Caco-2 (cell line): ENCODE measurements at places on chromosomes 12 and 14.
A peak's percentile ranks its signal among the peaks of the same experiment; 100 is the strongest.

- DNase-seq = no peak
These were observed 10.0 kb upstream of the PPP4R3A start for GRCh38 chr14:91520138-91520537.

- DNase-seq = no peak
These were observed 238.6 kb upstream of the DDHD1 start for GRCh38 chr14:53391631-53392285.

DNA sequence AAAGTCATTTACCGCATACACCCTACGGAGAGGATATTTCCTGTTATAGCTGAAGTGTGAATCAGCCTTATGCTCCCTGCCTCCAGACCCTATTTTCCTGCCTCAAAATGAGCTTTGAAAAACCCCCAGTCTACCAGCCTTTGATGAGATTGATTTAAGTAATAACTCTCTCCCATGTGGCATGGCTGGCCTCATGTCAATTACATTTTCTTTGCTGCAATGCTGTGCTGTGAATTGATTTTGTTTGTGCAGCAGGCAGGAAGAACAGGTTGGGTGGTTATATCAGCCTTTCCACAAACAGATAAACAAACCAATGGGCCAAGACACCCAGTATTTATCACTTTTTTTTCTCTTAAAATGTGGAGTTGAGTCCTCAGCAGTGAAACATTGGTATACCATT is 1105.5 kb upstream of the TMEM132C start:
- DNase-seq = no peak

DNA sequence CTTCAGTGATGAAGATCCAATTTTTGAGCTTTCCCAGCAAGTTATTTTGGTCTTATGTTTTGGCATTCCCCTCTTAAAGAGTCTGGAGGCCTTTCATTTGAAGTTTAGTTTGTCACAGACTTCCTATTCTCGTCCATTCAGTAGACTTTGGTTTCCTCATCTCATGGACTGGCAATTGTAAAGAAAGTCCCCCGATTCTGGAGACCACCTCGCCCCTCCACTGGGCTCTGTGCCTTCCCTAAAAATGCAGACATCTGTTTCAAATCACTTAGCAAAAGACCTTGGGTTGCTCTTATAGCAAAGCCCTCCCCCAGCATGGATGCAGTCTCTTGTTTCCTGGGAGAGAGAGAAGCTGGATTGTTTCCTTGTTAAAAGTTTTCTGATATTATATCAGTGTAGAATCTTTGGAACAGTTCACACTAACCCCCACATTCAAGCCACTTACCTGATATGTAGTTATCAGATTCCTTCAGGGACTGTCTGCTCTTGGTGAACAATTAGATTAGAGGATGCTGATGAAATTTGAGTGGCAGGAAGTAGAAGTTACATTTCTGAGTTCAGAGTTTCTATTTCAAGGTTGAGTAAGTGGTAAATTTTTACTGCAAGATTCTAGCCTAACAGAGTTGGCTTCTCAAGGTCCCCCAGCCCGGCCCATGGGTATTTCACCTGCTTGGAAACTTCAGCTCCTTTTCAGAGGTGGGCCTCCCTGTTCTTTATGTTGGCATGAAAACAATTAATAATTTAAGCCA is 56.3 kb downstream of the PLXNC1 start:
- no peak for DNase-seq

- no peak for DNase-seq
These were observed 66.3 kb downstream of the GPR135 start for GRCh38 chr14:59398841-59399240.

GRCh38 chr12:109723311-109723881 is 9.8 kb downstream of the FAM222A start:
- DNase-seq = no peak

DNA sequence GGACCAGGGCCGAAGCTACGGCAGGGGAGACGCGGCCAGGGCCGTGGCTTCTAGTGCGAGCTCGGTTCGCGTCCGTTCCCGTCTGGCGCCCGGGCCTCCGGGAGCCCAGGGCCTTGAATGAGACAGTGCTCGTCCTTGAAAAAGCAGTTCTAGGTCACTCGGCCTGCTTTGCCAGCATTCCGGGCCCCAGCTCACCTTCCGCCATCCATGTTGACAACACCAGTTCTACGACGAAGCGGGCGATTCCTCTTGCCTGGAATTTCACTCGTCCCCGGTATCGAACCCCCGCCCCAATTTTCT is 4.5 kb downstream of the OR10AD1 start:
- no peak for DNase-seq

- DNase-seq = no peak
These were observed 15.8 kb upstream of the CELA1 start for GRCh38 chr12:51362307-51362706.

- no peak for DNase-seq
These were observed 4.6 kb downstream of the AQP2 start for GRCh38 chr12:49954863-49955830.

- DNase-seq = no peak
These were observed 130.9 kb downstream of the C12orf75 start for GRCh38 chr12:105461271-105461943.

GRCh38 chr12:93727195-93727811 is 50.1 kb downstream of the CRADD start:
- DNase-seq = no peak

GRCh38 chr14:104797115-104798044 is 1.8 kb upstream of the AKT1 start:
- DNase-seq = no peak

- DNase-seq = no peak
These were observed 13.4 kb downstream of the ASB2 start for GRCh38 chr14:93962701-93963601.

DNA sequence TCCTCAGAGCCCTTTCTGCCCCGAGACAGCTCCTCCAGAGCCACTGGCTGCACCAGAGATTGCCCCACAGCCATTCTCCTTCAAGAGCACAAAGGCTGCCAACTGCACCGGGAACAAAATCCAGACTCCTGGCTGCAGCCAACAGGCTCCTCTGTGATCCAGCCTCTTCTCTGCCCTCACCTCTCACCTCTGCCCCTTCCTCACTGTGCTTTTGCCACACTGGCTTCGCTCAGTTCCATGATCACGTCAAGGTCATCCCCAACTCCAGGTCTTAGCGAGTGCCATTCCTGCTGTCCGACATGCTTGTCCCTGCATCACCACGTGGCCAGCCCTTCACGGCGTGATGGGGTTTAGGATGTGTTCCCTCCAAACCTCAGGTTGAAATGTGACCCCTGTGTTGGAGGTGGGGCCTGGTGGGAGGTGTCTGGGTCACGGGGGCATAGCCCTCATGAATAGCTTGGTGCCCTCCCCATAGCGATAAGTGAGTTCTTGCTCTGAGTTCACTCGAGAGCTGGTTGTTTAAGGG is 149.3 kb downstream of the PIWIL1 start:
- DNase-seq = no peak

- peak; percentile 64 for DNase-seq
These were observed 810 bp downstream of the MARCHF9 start for GRCh38 chr12:57755454-57756372.

DNA sequence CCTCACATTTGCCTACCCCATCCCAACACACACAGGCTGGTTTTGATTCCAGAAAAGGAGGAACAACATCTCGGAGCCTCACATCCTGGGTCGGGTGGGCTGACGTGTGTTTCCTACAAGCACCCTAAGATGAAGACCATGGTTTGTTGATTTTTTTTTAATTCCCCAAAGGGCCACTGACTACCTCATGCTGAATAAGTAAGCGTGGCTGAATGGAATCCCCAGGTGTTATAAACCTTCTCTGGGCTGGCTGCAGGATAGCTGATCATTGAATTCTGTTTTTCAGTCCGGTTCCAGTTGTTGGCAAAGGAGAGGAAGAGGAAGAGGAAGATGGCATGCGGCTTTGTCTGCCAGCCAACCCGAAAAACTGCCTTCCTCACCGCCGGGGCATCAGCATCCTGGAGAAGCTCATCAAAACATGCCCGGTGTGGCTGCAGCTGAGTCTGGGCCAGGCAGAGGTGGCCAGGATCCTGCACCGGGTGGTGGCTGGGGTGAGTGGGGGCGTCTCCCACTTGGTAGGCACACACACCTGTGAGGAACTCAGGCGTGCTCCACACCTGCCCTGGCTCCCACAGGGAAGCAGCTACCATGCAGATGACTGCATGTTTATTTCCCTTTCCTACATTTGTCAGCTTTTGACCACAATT is 42.0 kb downstream of the RIN3 start:
- DNase-seq = no peak

GRCh38 chr14:54591461-54591860 is 24.5 kb downstream of the SAMD4A start:
- DNase-seq = no peak
